Cardiac muscle cell (in vitro differentiated cells and primary cell): ENCODE measurements at places on chromosomes 1 and 21.

DNA sequence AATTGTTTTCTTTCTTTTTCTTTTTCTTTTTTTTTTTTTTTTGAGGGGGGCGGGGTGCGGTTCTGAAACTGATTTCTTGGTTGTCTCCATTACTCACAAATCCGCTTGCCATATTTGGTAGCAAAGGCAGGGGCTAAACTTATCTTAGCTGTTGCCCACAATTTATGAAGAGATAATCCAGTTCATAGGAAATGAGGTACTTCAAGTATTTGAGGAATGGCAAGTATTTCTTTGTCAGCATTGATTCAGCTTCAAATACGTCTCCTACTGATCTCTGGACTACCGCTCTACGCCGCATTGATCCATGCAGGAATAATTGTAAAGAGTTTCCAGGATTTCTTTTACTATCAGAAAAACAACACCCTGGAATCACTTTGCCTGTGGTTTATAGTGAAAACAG lies 289.2 kb upstream of the DPYD start:
- H3K4me1 ChIP-seq = peaks cover 2% of the 10 kb centered on the region
- peak; percentile 90 for DNase-seq
- H3K27me3 ChIP-seq = no peaks in the 10 kb centered on the region
- peak overlapping the region; percentile 30 for H3K27ac ChIP-seq
- H3K36me3 ChIP-seq = no peaks in the 10 kb centered on the region

DNA sequence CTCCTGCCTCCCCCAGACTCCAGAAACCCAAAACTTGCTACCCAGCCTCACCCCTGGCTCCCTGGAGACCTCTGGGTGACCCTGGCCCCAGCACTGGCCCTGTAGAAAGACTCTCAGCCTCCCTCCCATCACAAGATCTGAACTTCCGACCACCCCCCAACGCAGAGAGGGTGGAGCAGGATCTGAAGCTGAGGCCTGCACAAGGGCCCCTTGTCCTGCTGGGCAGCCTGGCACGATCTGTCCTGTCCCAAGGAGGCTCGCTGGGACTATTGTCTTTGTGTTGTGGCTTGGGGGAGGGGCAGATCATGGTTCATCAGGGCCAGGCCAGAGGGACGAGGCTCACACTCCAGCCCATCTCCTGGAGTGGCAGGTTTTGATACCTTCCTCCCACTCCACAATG lies 20.0 kb downstream of the PHLDA3 start:
- DNase-seq = no peak
- no peak overlapping the region for H3K27ac ChIP-seq
- no peaks in the 10 kb centered on the region for H3K36me3 ChIP-seq
- H3K4me1 ChIP-seq = peaks cover 5% of the 10 kb centered on the region
- H3K27me3 ChIP-seq = no peaks in the 10 kb centered on the region

GRCh38 chr1:96962216-96962615 lies 240.6 kb downstream of the PTBP2 start:
- H3K27ac ChIP-seq = no peak overlapping the region
- H3K36me3 ChIP-seq = no peaks in the 10 kb centered on the region
- H3K4me3 ChIP-seq = no peak overlapping the region
- no peaks in the 10 kb centered on the region for H3K27me3 ChIP-seq
- H3K4me1 ChIP-seq = no peaks in the 10 kb centered on the region

DNA sequence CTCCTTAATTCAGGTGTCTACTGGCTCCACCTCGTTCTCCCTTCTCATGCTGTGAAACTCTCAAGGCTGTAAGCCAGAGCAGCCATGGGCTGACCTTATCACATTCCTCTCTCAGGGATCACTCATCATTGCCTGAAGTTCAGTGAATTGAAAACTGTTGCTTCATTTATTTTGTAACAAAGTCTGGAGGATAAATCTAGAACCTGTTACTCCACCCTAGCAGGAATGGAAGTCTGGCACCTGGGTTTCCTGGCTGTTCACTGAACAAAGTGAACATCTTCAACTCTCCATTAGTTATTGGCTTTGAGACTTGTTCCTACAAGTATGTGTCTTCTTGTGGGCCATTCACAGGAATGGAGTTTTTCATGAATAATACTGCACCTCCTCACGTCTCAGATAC lies 584.1 kb downstream of the PTPRU start:
- no peak overlapping the region for H3K4me3 ChIP-seq
- no peaks in the 10 kb centered on the region for H3K36me3 ChIP-seq
- no peaks in the 10 kb centered on the region for H3K4me1 ChIP-seq
- no peak overlapping the region for H3K27ac ChIP-seq

GRCh38 chr1:173553312-173553711 lies 49.6 kb downstream of the SLC9C2 start:
- no peaks in the 10 kb centered on the region for H3K27me3 ChIP-seq
- no peaks in the 10 kb centered on the region for H3K4me1 ChIP-seq
- no peak overlapping the region for H3K4me3 ChIP-seq
- no peak for DNase-seq
- H3K27ac ChIP-seq = no peak overlapping the region

- peaks cover 16% of the 10 kb centered on the region for H3K27me3 ChIP-seq
- peak; percentile 3 for DNase-seq
- H3K27ac ChIP-seq = no peak overlapping the region
- H3K36me3 ChIP-seq = peaks cover 10% of the 10 kb centered on the region
Measured at GRCh38 chr1:234372011-234372757, 1.1 kb upstream of the COA6 start.

- no peaks in the 10 kb centered on the region for H3K36me3 ChIP-seq
- no peaks in the 10 kb centered on the region for H3K4me1 ChIP-seq
- no peak overlapping the region for H3K4me3 ChIP-seq
- no peak overlapping the region for H3K27ac ChIP-seq
Measured at GRCh38 chr1:34688006-34688741, 66.7 kb upstream of the GJB5 start.

GRCh38 chr1:186055846-186056245 lies 319.2 kb downstream of the TPR start:
- H3K4me1 ChIP-seq = no peaks in the 10 kb centered on the region
- no peak overlapping the region for H3K4me3 ChIP-seq
- no peak overlapping the region for H3K27ac ChIP-seq
- DNase-seq = no peak
- no peaks in the 10 kb centered on the region for H3K27me3 ChIP-seq
- peaks cover 12% of the 10 kb centered on the region for H3K36me3 ChIP-seq

DNA sequence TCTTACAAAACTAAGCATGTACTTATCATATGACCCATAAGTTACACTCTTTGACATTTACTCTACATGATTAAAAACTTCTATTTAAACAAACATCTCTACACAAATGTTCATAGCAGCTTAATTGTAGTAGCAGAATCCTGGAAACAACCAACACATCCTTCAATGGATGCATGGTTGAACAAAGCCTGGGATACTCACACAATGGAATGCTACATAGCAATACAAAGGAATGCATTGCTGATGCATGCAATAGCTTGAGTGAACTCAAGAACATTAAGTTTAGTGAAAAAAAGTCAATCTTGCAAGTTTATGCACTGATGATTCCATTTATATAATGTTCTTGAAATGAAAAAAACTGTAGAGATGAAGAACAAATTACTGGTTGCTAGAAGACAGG lies 686.9 kb downstream of the LRRIQ3 start:
- DNase-seq = no peak
- no peak overlapping the region for H3K27ac ChIP-seq
- no peaks in the 10 kb centered on the region for H3K27me3 ChIP-seq
- no peaks in the 10 kb centered on the region for H3K36me3 ChIP-seq

DNA sequence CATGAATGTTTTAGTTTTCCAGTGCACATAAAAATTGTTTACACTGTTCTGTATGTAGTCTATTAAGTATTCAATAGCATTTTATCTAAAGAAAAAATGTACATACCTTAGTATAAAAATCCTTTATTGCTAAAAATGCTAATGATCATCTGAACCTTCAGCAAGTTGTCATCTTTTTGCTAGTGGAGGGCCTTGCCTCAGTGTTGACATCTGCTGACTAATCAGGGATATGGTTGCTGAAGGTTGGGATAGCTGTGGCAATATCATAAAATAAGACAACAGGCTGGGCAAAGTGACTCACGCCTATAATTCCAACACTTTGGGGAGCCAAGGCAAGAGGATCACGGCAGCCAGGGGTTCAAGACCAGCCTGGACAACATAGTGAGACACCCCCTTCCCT lies 9.0 kb downstream of the DYNLT5 start:
- DNase-seq = no peak
- no peaks in the 10 kb centered on the region for H3K36me3 ChIP-seq
- H3K27ac ChIP-seq = no peak overlapping the region
- no peaks in the 10 kb centered on the region for H3K27me3 ChIP-seq

- no peaks in the 10 kb centered on the region for H3K4me1 ChIP-seq
- peak; percentile 94 for DNase-seq
- no peaks in the 10 kb centered on the region for H3K27me3 ChIP-seq
- no peak overlapping the region for H3K27ac ChIP-seq
- H3K4me3 ChIP-seq = no peak overlapping the region
Measured at GRCh38 chr1:244349103-244349531, 102.6 kb downstream of the ADSS2 start.

DNA sequence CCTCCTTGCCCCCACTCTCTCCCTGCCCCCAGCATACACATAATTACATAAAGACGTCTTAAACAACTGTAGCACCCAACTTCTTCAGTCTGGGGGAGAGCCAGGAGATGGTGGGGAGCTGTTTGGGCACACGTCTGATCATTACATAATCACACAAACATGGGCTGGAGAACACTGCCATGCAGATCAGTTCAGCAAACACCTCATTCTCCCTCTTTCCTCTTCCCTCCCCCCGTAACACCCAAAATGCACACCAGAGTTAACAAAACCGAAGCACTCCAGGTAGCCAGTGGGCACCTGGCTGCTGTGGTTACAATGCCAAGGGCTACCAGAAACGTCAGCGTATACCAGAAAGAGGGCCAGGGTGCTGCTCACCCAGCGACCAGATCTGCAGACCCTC lies 1.6 kb downstream of the HIVEP3 start:
- H3K36me3 ChIP-seq = no peaks in the 10 kb centered on the region
- no peak overlapping the region for H3K27ac ChIP-seq
- H3K4me3 ChIP-seq = no peak overlapping the region
- peaks cover 19% of the 10 kb centered on the region for H3K27me3 ChIP-seq
- peaks cover 7% of the 10 kb centered on the region for H3K4me1 ChIP-seq

DNA sequence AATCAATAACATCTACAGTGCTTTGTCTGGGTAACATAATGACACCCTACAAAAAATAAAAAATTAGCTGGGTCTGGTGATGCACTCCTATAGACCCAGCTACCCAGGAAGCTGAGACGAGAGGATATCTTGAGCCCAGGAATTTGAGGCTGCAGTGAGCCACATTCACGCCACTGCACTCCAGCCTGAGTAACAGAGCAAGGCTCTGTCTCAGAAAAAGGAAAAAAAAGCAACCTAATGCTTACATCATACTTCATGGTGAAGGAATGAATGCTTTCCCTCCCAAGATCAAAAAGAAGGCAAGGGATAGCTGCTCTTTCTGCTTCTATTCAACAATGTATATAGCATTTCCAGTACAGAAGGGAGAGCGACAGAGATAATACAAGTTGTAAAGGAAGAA lies 24.2 kb upstream of the CTTNBP2NL start:
- H3K36me3 ChIP-seq = no peaks in the 10 kb centered on the region
- H3K27ac ChIP-seq = no peak overlapping the region
- peak; percentile 55 for DNase-seq

GRCh38 chr1:235943581-235944114 lies 76.9 kb upstream of the LYST start:
- peaks cover 9% of the 10 kb centered on the region for H3K4me1 ChIP-seq
- no peak overlapping the region for H3K27ac ChIP-seq
- H3K36me3 ChIP-seq = no peaks in the 10 kb centered on the region
- no peak overlapping the region for H3K4me3 ChIP-seq

DNA sequence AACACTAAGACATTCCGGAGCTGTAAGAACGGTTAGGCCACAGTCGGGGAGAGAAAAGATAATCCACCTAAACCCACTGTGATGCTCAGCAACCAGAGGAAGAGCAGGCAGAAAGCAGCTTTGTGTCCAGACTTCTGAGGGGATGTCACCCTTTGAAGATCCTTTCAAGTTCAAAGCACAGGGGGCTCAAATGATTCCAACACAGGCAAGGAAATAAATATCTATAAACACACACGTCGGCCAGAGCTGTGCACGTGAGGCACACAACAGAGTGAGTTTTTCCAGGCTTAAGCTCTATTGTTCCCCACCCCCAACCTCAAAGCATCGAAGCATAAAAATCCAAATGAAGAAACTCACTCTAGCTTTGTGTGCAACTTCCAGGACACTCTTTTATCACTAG lies 479.0 kb downstream of the DISC1 start:
- peaks cover 7% of the 10 kb centered on the region for H3K4me1 ChIP-seq
- H3K36me3 ChIP-seq = no peaks in the 10 kb centered on the region
- no peak for DNase-seq
- no peak overlapping the region for H3K4me3 ChIP-seq

GRCh38 chr1:175331891-175332290 lies 139.3 kb upstream of the KIAA0040 start:
- H3K4me1 ChIP-seq = no peaks in the 10 kb centered on the region
- no peaks in the 10 kb centered on the region for H3K27me3 ChIP-seq
- no peak overlapping the region for H3K4me3 ChIP-seq
- H3K27ac ChIP-seq = no peak overlapping the region

- H3K4me1 ChIP-seq = no peaks in the 10 kb centered on the region
- no peaks in the 10 kb centered on the region for H3K36me3 ChIP-seq
- no peak overlapping the region for H3K27ac ChIP-seq
- H3K4me3 ChIP-seq = peak overlapping the region; percentile 25
Measured at GRCh38 chr1:54499360-54500106, 48.5 kb upstream of the ACOT11 start.

DNA sequence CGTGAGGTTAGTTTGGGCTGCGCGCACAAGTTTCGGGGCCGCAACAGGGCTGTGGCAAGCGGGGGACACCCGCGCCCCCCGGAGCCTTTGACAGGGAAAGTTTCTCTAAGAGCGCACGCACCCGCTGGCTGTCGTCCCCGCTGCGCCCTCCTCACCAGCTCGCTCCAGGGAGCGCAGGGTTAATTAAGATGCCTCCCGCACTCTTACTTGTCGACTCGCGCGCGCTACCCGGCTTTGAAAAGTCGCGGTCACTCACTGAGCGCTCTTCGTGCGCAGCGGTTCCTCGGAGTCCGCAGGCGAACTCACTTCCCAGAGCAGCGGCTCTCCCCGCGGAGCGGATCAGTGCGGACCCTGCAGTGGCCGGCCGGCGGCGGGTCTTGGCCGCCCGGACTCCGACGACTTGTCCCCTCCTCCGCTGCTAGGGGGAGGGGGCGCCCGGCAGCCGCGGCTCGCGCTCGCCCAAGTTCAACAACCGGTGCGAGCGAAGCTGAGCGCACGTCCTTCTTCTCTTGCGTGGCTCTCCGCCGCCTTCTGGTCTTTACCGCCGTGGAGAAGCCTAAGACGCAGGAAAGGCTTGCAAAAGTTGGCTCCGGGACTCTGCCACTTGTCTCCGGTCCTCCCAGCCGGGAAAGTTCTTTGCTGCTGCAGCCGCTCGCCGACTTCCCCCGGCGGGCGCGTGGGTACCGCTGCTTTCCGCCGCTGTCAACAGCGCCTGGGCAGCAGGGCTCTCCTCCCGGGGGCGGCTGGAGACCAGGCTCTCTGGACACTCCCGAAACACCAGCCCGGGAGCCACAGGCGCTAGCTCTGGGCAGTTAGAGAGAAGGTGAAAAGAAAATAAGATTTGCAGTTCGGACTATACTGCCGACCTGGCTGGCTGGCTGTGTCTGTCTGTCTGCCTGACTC lies 506 bp downstream of the JUN start:
- H3K27ac ChIP-seq = peak overlapping the region; percentile 99
- peak overlapping the region; percentile 56 for H3K4me3 ChIP-seq
- DNase-seq = peak; percentile 79
- peaks cover 5% of the 10 kb centered on the region for H3K4me1 ChIP-seq
